Thoracic aorta (tissue), 2 donors: ENCODE measurements at places on chromosomes 4 and X.

- DNase-seq = no peak
These were observed 29.8 kb downstream of the YY2 start for GRCh38 chrX:21885568-21885967.

DNA sequence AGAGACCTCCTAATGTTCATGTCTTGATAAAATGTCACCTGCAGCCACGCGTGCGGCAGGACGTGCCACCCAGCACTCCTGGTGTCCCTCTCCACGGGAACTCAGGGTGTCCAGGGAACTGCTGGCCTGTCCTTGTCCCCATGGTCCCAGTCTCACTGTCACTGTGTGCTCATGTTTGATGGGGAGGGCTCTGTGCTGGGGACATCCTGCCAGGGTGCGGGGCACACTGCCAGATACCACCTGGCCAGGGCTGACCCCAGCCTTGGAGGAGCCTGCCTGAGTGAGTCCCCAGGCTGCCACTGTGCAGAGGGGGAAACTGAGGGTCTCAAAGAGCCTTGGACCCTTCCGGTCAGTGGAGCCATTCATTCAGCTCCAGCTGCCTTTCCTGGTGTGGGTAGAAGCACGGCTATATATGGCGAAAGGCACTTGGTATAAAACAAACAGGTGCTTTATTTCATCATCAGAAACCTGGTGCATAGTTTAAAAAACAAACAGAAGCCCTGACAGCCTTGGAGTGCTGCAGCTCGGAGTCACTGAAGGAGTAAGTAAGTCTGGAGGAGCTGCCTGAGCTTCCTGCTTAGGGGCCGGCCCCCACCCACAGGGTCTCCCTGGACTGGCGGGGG lies 33.0 kb downstream of the NOP14 start:
- peak; percentile 1 for DNase-seq

GRCh38 chr4:6716958-6717655 lies 1.1 kb downstream of the BLOC1S4 start:
- no peak for DNase-seq

- no peak for DNase-seq
These were observed 35.4 kb upstream of the CDKL5 start for GRCh38 chrX:18389966-18390365.

DNA sequence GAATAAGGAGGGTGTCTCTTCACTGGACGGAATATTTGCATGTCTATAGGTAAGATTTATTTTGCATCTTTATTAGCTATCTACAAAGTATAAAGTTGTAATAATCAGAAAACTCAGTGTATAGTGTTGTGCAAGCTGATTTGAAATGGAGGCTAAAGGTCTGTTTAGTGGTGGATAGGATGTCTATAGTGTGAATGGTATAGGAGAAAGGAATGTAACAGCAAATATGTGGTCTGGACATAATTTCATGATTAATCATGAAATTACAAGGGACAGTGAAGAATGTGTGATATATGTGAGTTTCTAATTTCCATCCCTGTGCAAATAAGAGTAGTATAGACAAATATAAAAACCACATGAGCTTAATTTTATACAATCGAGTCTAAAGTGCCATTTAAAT lies 79.3 kb upstream of the CAMK2D start:
- DNase-seq = no peak

- DNase-seq = no peak
These were observed 157.5 kb upstream of the SMIM31 start for GRCh38 chr4:164596318-164596878.

DNA sequence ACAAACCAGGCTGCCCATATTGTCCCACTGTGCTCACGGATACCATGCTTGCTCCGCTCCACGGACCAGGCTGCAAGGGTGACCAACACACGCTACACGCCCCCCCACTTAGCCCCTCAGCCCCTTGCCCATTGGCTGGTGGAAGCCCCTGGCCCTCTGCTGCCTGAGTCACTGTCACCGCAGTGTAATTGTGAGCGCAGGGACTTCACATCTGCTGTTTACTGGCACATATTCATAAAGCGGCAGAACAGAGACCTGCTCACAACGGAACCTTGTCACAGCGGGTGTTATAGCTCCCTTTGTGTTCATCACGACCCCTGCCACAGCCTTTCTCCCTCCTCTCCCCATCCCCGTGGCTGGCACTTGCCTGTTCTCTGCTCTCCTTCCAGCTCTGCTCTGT lies 83.7 kb downstream of the PSAPL1 start:
- no peak for DNase-seq

- no peak for DNase-seq
These were observed 4.6 kb downstream of the GAB1 start for GRCh38 chr4:143341186-143341755.

GRCh38 chr4:185149392-185149791 lies 6.3 kb downstream of the SLC25A4 start:
- no peak for DNase-seq
